ENCODE measurements at places on chromosomes 7 and 10.

DNA sequence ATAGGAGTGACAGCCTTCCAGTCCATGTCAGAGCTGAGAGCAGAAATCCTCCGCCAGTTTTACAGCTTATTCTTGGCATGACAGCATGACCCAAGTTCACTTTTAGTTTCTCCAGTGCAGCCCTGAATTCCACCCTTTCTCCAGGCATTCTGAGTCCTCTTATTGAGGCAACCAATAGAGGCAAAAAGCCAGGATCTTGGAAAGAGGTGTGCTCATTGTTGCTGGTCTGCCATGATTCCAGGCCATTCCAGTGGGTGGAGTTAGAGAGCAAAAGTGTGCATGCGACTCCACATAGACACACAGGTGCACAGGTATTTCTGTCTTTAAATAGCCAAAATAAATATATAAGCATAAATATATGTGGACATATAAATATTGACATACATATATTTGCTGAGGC, 224.7 kb upstream of the ADARB2 start:
- no peak for DNase-seq

GRCh38 chr10:117165538-117166417, 27.7 kb upstream of the VAX1 start:
- DNase-seq = no peak

DNA sequence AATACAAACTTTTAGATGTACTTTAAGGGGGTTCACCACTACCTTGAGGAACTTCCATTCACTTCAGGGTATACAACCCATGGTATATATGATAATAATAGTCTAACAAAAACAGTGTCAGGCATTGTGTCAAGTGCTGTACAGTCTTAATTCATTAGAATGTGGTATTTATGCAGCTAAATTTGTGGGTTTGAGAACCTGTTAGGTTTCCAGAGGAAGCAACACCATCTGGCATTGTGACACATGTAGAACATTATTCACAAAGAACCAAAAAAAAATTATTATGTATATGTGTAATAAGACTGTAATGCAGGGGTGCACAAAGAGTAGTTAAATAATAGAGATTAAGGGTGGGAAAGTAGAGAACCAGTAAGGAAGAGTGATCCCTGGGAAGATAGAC, 26.3 kb downstream of the TMEM60 start:
- DNase-seq = no peak

DNA sequence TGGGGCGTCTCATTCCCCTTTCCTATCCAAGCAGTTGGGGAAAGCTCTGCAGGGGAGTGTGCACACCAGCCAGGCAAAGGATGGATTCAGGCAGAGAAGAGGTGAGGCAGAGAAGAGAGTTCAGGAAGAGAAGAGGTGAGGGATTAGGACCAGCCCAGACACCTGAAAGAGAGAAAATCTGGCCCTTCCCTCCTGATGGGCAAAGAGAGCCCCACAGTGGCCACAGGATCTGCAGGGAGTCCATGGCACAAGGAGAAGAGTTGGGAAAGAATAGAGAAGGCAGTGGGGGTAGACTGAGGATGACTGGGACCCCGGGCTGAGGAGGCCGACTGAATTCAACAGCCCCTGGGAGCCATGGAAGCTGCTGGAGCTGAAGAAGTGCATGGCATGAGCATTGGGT, 140.4 kb upstream of the ZMIZ1 start:
- DNase-seq = no peak

DNA sequence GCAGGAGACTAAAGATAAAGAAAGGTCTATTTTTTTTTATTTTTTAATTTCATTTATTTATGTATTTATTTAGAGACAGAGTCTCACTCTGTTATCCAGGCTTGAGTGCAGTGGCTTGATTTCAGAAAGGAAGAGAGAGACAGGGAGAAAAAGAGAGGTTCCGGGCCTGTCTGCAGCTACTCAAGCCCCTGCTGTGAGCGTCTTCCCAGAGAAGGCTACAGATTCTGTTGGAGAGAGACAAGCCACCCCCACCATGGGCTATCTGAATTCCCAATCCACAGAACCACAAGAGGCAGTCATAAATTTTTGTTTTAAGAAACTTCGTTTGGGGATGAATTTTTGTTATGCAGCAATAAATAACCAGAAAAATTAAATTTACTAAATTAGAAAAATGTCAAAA, 68.1 kb downstream of the CALN1 start:
- DNase-seq = no peak

- no peak for DNase-seq
Measured at GRCh38 chr10:129958148-129958628, 5.9 kb downstream of the EBF3 start.
